ENCODE measurements at places on chromosomes 2 and 18.

GRCh38 chr2:155727187-155727895 lies 605.2 kb downstream of the NR4A2 start:
- no peak for DNase-seq

DNA sequence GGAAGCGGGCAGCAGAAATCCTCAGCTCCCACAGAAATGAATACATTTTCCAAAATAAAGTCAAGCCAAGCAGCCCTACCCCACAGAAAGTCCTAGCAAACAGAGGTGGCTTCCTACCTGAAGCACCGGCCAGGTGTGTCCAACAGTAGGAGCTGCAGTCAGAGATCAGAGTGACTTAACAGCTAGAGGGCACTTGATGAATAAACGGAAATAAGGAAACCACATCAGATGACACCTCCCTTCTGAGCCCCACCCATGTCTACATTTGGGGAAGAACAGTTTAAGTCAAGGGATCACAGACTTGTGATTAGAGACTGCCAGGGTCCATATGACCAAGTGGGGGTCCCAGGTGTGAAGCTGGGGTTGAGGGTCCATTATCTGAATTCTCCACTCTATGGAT lies at the start of gene CXCR1:
TSS of gene CXCR1 (minus strand) at position 172 of the 400 bp plus-strand sequence. CDS start 1,751 bp downstream, outside the sequence.
- DNase-seq, result no peak

DNA sequence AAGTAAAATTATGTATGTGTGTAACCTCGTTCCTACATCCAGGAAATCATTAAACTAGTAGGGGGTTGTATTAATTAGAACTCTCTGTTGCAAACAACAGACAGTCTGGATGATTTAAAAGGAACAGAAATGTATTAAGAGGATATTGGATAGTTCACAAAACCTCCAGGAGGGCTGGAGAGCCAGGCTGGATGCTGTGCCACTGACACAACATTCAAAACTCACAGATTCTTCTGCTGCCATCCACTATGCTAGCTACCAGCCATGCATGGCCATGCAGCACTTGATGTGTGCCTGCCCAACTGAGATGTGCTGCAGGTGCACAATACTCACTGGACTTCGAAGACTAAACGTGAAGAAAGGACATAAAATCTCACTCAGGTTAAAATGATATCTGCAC lies 48.2 kb upstream of the SH3RF3 start:
- DNase-seq, result no peak

DNA sequence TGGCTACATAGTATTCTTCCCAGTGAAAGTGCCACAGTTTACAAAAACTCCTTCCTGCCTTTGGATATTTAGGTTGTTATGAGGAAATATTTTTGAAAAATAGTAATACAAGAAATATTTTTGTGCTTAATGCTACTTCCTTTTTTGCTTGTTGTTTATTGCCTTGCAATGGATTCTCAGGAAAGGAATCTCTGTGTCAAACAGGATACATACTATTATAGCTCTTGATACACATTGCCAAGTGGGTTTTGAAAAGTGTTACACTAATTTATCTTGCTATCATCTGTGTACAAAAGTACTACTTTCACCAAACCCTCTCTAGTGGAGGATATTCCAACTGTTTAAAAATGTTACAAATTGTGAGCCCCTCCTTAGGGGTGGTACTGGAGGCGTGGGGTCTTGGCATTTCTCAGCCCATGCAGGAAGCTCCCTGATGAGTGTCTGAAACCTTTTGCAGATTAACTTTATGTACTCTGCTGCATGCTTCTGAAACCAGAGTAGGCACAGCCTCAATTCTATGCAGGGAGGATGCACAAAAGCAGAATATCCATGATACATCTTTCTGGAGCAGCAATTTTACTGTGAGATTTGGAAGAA lies 54.5 kb downstream of the EVA1A start:
- no peak for DNase-seq

GRCh38 chr2:179948058-179948457 lies 59.0 kb downstream of the CWC22 start:
- no peak for DNase-seq

DNA sequence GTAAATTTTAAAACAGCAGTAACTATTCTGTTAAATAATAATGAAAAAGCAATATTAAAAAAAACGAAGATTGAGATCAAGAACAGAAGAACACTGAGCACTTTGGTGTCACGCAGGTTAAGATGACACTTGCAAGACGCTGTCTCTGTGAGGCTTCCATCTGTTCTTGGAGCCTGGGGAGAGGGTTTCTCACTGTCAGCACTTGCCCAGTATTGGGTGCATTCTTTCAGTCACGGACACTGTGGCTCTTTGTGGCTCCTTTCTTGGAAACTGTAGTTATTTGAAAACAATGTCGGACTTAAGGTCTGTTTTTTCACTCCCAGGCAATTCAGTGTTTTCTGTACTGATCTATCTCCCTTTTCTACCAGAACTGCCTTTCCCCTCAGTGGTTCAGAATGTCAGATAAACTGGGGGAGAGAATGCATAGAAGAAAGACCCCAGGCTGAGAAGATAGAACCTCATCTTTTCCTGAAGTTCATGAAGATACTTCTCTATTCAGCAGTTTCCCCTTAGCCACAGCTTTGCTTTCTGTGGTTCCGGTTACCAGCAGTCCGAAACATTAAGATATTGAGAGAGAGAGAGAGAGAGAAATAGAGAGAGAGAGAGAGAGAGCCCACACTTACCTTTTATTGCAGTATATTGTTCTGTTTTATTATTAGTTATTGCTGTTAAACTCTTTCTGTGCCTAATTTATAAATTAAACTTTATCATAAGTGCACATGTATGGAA lies 283.3 kb downstream of the DCDC2C start:
- no peak for DNase-seq

DNA sequence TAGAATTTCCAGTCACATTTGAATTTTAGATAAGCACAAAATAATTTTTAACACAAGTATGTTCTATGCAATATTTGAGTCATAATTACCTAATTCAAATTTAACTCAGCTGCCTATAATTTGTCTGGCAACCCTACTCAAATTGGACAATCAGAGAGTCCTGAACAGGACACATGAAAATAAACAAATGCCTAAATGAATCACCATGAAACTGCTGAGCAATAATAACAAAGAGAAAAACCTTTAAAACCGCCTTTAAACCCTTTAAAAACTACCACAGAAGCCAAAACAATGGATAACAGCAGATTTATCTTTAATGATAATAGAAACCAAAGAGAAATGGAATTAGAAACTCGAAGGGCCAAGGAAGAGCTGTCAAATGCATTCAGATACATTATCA lies 39.5 kb downstream of the ARL4C start:
- no peak for DNase-seq
